ENCODE measurements at places on chromosomes 13 and 19. TPM values are rescaled to one million over a fixed set of nuclear protein-coding genes. Genes with fewer than 3 reads are reported as not detected.

Gene EDNRB
- 0.15 TPM for total RNA-seq

Gene EPS8L1
- 1.4 TPM for total RNA-seq

Gene CGB8
- not detected for total RNA-seq

Gene VSTM2B
- not detected for total RNA-seq

Gene HSPB6
- not detected for total RNA-seq

Gene ITGBL1
- 0.10 TPM for total RNA-seq

Gene INSR
- total RNA-seq, result 12.9 TPM

Gene ZFP36
- 2.4 TPM for total RNA-seq

Gene CRYL1
- total RNA-seq, result 0.15 TPM

Gene KLK4
- 0.48 TPM for total RNA-seq

Gene ANGPTL4
- 0.59 TPM for total RNA-seq

Gene PPM1N
- total RNA-seq, result 1.4 TPM

Gene CDX2
- not detected for total RNA-seq

Gene CEACAM3
- not detected for total RNA-seq

Gene MPHOSPH8
- total RNA-seq, result 25.6 TPM

Gene NLRP5
- not detected for total RNA-seq

Gene ADGRE3
- total RNA-seq, result not detected

Gene ILF3
- total RNA-seq, result 277 TPM

Gene ZNF723
- not detected for total RNA-seq

Gene LIM2
- total RNA-seq, result not detected

Gene ANKLE1
- 0.66 TPM for total RNA-seq

Gene DAND5
- not detected for total RNA-seq

Gene CACNG6
- total RNA-seq, result 0.76 TPM

Gene CERS1
- total RNA-seq, result 6.1 TPM

Gene ZNF430
- 20.8 TPM for total RNA-seq

Gene DHX34
- 20.3 TPM for total RNA-seq

Gene ANGPTL8
- not detected for total RNA-seq

Gene CKM
- 3.9 TPM for total RNA-seq

Gene BRCA2
- 22.9 TPM for total RNA-seq

Gene CYP2S1
- total RNA-seq, result not detected

Gene CYP2F1
- not detected for total RNA-seq
